ENCODE measurements at places on chromosomes 11 and 22. TPM values are rescaled to one million over a fixed set of nuclear protein-coding genes. Genes with fewer than 3 reads are reported as not detected.

CADM1 gene
- 3.2 TPM for total RNA-seq

DCHS1 gene
- total RNA-seq = 0.83 TPM

DNA sequence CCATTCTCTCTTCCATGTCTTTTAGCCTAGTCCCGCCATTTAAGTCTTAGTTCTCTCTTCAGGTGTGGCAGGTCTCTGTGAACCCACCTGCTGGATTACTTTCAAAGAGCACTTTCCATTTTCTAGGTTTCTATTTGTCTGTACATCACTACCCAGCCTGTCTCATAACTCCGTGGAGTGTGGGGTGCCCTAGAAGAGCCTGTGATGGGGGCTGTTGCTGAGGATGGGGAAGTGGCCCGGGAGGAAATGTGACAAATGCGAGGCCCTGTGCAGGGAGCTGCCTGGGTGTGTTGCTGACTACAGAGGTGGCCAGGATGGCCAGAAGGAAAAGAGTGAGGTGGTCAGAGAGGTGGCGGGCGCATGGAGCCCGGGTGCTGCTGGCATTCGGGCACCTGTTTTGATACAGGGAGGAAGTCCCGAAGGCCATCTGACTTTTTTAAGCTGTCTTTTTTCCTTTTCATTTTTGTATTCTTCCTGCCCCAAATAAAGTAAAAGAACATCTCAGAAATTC is 10.7 kb downstream of the DGCR8 start:
- no peak overlapping the region for H3K27ac ChIP-seq
- no peaks in the 10 kb centered on the region for H3K27me3 ChIP-seq
- H3K36me3 ChIP-seq = peaks cover 86% of the 10 kb centered on the region
- no peak overlapping the region for H3K4me3 ChIP-seq

DNA sequence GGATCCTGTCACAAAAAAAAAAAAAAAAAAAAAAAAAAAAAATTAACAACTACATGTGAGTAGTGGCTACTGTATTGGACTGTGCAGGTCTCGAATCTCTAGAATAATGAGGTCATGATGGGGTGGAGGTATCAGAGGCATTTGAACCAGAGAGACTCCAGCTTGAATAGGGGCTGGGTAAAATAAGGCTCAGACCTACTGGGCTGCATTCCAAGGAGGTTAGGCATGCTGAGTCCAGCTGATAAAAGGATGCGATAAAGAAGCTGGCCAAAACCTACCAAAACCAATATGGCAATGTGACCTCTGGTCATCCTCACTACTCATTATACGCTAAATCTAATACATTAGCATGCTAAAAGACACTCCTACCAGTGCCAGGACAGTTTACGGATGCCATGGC is 5.9 kb upstream of the PACSIN3 start:
- no peaks in the 10 kb centered on the region for H3K36me3 ChIP-seq
- no peak for DNase-seq
- H3K27me3 ChIP-seq = peaks cover 9% of the 10 kb centered on the region
- H3K27ac ChIP-seq = no peak overlapping the region

DNA sequence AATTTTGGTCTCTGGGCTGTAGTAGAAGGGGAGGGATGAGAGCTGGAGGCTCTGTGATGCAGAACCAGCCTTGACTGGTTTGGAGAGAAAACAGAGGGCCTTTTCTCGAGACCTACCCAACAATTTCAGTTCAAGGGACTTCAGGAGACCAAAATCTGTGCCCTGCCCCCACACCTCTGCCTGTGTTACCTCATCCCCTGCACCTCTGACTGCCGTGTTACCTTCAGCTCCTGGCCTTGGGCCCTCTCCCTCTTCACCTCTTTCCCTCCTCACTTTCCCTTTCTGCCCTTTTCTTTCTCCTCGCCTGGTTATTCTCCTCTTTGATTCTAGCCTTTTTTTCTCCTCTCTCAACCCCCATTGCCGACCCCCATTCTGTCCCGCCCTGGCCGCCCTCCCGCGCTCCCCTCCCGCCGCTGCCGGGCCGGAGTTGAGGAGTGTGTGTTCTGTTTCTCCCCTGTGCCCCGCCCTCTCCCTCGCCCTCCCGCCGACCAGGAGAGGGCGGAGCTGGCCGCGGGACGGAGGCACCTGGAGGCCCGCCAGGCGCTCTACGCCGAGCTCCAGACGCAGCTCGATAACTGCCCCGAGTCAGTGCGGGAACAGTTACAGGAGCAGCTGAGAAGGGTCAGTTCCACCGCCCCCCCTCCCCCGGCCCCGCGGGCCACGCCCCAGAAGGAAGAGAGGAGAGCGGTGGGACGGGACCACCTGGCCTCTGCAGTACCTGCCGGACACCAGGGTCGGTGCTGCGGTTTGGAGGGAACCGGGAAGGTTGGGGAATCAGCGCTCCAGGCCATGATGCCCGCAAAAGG is 27.2 kb downstream of the PHLDB1 start:
- no peak overlapping the region for H3K4me3 ChIP-seq
- no peak for DNase-seq
- no peaks in the 10 kb centered on the region for H3K4me1 ChIP-seq
- H3K36me3 ChIP-seq = no peaks in the 10 kb centered on the region
- H3K27me3 ChIP-seq = no peaks in the 10 kb centered on the region

GRCh38 chr22:40741116-40741515 is 61.8 kb downstream of the MCHR1 start:
- no peaks in the 10 kb centered on the region for H3K4me1 ChIP-seq
- DNase-seq = no peak
- H3K36me3 ChIP-seq = no peaks in the 10 kb centered on the region
- no peak overlapping the region for H3K4me3 ChIP-seq
- no peak overlapping the region for H3K27ac ChIP-seq

DNA sequence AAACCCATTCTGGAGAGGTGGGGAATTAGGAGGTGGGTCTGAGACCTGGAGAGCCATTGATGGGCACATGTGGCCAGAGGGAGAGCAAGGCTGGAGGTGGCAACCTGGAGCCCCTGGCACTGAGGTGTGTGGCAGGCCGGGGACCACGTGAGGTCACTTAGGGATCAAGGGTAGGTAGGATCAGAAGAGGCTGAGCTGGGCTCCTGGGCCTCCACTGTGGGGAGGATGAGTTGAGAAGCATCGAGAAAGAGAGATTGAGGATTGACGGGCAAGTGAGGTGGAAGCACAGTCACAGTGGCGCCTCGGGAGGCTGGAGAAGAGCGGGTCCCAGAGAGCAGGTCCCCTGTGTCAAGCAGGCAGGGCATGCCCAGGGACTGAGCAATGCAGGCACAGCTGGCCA is 4.1 kb downstream of the GNAZ start:
- H3K4me3 ChIP-seq = no peak overlapping the region
- no peak for DNase-seq
- H3K36me3 ChIP-seq = no peaks in the 10 kb centered on the region
- peaks cover 7% of the 10 kb centered on the region for H3K27me3 ChIP-seq
